Heart left ventricle (tissue), 16 donors: ENCODE measurements at places on chromosomes 7 and 10. TPM values are rescaled to one million over a fixed set of nuclear protein-coding genes. Genes with fewer than 3 reads are reported as not detected.

DNA sequence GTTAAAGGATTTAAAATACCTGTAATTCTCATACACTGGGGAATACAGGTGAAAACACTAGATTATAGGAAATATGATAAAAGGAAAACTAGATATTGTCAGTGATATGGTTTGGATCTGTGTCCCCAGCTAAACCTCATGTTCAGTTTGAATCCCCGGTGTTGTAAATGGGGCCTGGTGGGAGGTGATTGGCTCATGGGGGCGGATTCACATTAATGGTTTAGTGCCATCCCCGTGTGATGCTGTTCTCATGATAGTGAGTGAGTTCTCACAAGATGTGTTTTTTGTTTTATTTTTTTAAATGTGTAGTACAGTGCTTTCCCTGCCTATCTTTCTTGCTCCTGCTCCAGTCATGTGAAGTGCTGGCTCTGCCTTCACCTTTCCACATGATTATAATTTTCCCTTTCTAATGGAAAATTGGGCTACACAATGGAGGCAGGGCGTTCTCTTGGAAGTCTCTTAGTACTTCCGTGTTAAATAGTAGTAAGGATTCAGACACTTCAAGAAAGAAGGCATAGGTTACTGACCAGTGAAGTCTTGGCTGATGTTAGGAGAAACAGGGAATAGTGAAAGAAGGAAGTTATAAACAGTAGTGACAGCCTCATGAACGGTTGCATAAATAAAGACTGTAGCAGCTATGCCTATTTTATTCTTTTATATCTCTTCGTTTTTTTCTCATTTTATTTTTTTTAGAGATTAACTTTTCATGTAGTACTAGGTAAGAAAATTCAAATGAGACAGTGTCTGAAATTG, 386.4 kb downstream of the SUGCT start:
- DNase-seq: no peak

DNA sequence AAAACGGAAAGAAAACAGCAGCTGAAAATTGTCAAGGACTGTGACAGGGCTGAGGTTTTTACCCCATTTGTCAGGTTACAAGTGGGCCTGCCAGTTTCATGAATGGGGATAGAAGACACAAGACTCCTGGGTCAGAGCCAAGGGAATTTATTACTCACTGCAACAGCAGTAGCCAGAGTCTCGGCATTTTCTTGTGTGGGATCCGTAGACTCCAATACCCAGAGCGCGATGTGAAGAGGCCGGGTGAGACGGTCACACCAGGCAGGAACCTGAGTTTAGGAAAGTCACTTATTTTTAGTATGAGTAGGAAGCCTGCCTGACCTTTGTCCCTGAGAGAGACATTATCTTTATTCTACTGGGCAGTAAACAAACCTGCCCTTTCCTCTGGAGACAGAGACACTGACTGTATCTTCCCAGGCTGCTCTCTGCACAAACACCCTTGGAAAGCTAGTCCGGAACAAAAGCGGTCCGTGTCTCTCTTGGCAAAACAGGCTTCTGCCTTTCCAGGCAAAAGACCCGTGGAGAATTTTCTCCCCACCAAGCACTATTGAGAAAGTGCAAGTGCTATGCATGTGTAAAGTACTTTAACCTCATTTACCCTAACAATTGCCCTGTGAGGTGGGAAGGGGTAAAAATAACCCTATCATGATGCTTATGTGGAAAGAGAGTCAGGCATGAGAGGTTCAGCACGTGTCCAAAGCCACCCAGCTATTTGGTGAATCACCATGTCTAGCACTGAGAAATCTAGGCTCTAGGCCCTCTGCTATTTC, 58.4 kb downstream of the JCAD start:
- DNase-seq: peak; percentile 66

PLXDC2 gene
- total RNA-seq: 36.4 TPM

DNA sequence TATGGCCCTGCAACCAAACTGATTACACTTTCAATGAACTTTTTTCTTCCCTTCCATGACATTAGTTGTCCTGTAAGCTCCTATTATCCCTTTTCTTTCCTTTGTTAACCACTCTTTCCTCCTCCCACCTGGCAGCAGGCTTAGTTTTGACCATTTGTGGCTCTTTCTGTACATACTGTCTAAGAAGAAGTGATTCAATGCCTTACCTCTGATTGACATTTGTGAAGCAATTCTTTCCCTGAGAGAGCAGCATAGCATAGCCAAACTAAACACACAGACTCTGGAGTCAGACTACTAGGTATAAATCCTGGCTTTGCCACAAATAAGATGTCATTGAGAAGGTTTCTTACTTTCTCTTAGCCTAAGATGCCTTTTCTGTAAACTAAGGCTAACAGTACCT, 48.9 kb downstream of the AHR start:
- no peak for DNase-seq

DNA sequence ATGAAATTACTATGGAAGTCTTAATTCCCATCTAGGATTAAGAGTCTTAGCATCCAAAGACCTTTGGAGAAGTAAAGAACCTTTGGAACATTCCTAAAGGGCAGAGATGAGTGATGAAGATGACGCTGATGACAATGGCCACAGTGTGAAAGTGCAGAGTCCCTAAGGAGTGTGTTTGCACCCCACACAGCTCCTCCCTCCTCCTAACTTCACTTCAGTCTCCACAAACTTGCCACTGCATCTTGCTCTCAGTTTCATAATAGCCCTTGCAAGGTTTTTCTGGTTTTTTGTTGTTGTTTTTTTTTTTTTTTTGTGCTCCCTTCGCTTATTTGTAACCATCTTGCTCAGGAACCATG, 117.5 kb upstream of the ANLN start:
- DNase-seq: no peak

- DNase-seq: no peak
Observed at GRCh38 chr7:108497082-108497725, 28.7 kb downstream of the PNPLA8 start.

SYT15B gene
- total RNA-seq: 1.9 TPM

DNA sequence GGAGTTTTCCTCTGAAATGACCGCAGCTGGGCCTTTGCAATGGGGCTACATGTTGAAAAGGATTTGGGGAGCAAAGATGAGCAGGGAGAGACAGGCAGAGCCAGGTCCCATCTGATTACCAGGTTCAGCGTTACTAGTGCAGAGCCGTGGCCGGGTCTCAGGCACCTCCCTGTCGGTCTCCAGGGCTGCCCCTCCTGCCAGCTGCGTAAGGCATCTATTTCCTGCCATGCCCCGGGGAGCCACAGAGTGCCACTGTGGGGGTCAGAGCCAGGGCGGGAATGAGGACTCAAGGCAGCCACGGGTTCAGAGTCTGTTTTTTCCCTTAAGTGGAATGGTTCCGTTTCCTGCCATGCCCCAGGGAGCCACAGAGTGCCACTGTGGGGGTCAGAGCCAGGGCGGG, 382.6 kb upstream of the SHH start:
- no peak for DNase-seq
